ENCODE measurements at places on chromosomes 1 and 21.
A peak's percentile ranks its signal among the peaks of the same experiment; 100 is the strongest.

DNA sequence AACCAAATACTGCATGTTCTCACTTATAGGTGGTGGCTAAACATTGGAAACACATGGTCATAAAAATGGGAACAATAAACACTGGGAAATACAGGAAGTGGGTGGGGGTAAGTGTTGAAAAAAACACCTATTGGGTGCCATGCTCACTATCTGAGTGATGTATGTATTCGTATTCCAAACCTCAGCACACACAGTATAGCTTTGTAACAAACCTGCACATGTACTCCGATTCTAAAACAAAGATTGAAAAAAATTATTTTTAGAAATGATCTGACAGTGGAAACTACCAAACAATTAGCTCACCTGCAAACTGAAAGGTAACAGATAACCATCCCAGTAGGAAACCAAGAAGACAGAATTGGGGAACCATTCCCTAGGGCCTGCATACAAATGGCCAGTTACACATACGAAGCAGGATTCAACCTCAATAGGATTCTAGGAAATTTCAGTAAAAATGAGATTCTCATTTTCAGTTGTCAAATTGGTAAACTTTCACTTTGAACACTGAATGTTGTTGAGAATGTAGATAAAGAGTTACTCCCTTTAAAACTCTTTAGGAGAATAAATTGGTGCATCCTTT is 88.1 kb upstream of the LRRC8D start:
- no peak overlapping the region for H3K27ac ChIP-seq
- no peaks in the 10 kb centered on the region for H3K4me1 ChIP-seq
- H3K27me3 ChIP-seq: no peaks in the 10 kb centered on the region
- no peaks in the 10 kb centered on the region for H3K36me3 ChIP-seq
- no peak for DNase-seq

GRCh38 chr1:31901838-31902509 is 36.2 kb downstream of the PTP4A2 start:
- peaks cover 17% of the 10 kb centered on the region for H3K36me3 ChIP-seq
- H3K27me3 ChIP-seq: no peaks in the 10 kb centered on the region
- no peak for DNase-seq
- H3K4me3 ChIP-seq: no peak overlapping the region
- no peak overlapping the region for H3K27ac ChIP-seq

DNA sequence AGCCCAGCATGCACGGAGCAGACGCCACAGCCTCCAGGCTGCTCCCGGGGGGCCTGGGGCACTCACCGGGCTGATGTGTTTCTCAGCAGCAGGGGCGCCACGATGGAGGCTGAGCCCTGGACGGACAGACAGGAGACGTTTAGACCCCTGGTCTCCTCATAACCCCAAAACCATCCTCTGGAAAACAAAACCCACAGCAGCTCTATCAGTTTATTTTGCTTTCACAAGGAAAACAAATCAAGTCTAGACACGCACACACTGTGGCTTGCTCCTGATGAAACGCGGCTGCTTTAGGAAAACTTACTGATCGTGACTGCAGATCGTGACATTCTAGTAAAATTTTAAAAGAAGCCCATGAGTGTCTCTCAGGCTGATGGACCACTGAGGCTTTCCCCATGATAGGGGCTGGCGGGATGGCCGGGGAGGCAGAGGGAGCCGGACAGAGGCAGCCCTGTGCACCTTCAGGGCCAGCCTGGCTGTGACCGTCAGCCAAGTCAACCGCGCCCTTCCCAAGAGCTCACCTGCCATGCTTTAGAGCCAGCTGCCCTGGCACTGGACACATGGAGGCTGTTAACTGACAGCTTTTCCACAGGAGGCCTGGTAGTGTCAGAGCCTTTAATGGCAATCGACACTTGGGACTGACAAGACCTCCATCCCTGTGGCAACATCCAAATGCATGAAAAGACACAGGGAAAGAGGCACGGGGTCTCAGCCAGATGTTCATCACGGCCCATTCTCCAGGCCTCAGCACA is 5.2 kb downstream of the POFUT2 start:
- no peak for DNase-seq
- no peak overlapping the region for H3K4me3 ChIP-seq
- H3K27me3 ChIP-seq: no peaks in the 10 kb centered on the region
- no peak overlapping the region for H3K27ac ChIP-seq

DNA sequence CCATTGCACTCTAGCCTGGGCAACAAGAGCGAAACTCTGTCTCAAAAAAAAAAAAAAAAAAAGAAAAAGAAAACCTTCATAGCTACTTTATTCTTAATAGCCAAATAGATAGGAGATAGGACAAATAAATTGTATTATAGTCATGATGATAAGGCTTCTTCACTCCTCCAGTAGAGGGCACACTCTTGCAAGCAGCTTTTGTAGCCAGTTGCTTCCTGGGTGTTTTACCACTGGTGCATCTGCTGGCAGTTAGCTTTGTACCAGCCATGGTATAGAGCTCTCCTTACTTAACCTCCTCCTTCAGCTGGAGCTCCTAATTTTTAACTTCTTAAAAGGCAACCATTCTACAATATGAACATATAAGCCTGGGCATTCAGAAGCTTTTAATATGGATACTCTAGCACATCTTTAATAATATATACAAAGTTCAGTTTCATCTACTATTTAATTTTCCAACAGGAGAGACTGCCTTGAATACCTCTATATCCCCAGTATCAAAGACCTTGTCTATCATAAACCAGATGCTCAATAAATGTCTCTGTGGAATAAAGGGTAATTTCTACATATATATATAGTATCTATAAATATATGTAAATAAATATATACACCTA is 35.8 kb downstream of the EVI5 start:
- H3K4me3 ChIP-seq: no peak overlapping the region
- no peaks in the 10 kb centered on the region for H3K27me3 ChIP-seq
- DNase-seq: peak; percentile 36
- H3K27ac ChIP-seq: no peak overlapping the region

Measured in SJCRH30 (cell line).